ENCODE measurements at places on chromosomes 5 and 9.

GRCh38 chr9:6759185-6759977 lies 1.6 kb downstream of the KDM4C start:
- DNase-seq: no peak

DNA sequence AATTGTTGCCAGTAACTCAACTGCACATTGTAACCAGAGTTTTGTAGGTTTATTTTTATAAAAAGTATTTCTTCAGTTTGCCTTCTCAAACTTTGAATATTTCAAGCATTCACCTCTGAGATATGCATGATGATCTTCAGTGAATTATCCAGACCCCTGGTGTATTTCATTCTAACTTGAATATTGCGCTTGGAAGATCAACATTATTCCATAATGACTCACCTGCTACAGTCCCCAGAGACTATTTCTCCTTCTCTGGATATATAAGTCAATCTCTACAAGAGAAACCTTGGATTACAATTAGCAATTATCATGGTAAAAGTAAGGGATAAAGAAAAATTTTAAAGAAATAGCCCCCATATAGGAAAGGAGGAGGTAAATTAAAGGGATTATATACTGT lies 1041.0 kb downstream of the TLE1 start:
- DNase-seq: no peak

DNA sequence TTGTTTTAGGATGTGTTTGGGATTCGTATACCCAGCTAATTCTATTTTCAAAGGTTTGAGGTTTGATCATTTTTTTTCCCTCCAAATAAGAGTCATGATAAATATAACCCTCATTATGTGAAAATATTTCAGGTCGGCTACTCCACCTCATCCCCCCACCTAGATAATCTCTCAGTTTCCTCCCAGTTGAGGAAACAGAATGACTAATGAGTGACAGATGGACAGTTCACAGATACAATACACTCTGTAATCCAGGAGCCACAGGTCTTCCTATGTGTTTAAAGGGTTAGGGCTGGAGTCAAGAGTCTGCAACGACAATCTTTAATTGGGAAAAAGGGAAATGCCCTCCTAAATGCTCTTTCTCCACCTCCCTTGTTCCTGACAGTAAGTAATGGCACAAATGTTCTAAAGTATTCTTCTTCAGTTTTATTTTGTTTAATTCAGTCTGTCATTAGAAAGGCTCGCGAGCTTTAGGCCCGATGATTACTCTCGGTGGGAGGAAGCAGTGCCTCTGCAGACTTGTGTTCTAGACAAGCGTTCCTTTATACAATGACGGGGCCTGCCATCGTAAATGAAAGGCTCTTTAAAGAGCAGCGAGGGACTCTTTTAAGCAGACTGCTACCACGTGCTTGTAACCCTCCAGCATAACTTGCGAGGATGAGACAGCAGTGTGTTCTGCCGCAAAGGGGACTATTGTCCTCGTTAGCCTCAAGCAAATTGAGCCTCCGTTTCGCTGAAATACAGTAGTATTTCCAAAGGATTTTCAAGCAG lies 69.0 kb downstream of the MEF2C start:
- no peak for DNase-seq

GRCh38 chr5:7851617-7852289 lies 820 bp upstream of the CFAP90 start:
- no peak for DNase-seq

DNA sequence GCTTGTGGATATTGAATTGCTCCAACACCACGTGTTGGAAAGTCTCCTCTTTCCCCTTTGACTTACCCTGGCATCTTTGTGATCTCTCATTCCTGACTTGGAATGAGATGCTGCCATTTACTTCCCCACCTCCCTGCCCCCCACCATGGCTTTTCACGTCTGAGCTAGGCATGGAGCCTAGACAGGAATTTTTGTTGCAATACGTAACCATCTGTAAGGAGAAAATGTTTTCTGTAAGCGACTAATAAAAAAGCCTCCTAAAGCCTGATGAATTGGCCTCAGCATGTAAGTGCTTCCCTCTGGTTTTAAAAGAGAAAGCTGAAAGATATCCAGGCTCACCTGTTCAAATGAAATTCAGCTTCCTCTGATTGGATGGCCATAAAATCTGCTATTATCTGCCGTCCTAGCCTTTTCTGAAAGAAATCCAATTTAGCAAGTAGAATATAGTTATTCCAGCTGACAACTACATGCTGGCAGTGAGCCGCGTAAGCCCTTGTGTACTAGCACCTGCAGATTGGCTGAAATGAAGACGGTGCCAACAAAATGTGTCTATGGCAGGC lies 200.1 kb downstream of the NSG2 start:
- DNase-seq: no peak

DNA sequence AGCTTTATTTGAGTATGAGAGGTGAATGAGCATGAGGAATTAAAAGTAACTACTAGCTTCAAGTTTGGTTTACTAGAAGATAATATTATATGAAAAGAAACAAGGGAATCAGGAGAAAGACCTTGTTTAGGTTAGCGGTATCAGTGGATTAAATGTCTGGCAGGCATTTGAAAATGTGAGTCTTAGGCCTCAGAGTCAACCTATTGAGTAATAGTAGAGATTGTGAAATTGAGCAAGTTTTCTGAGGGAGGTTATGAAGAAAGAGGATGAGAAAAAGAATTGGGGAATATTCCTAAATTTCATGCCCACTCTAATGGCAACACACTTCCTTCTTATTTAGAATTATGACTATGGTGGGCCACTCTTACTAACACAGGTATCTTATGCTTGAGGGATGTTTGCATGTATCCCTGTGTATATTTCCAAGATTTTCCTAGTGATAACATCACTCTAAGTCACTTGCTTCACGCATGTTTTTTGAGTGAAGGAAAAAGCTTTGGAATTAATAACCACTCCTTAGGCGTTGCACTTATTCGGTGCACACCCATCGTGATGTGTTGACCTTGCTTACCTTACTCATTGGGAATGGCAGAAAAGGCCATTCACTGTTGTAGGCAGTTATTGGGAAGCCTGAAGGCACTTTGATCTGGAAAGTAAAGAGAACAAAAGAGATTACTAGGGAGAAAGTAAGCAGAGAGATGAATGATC lies 8.2 kb upstream of the ELL2 start:
- DNase-seq: no peak

- DNase-seq: no peak
Measured at GRCh38 chr9:81669041-81669651, 20.2 kb downstream of the TLE1 start.

DNA sequence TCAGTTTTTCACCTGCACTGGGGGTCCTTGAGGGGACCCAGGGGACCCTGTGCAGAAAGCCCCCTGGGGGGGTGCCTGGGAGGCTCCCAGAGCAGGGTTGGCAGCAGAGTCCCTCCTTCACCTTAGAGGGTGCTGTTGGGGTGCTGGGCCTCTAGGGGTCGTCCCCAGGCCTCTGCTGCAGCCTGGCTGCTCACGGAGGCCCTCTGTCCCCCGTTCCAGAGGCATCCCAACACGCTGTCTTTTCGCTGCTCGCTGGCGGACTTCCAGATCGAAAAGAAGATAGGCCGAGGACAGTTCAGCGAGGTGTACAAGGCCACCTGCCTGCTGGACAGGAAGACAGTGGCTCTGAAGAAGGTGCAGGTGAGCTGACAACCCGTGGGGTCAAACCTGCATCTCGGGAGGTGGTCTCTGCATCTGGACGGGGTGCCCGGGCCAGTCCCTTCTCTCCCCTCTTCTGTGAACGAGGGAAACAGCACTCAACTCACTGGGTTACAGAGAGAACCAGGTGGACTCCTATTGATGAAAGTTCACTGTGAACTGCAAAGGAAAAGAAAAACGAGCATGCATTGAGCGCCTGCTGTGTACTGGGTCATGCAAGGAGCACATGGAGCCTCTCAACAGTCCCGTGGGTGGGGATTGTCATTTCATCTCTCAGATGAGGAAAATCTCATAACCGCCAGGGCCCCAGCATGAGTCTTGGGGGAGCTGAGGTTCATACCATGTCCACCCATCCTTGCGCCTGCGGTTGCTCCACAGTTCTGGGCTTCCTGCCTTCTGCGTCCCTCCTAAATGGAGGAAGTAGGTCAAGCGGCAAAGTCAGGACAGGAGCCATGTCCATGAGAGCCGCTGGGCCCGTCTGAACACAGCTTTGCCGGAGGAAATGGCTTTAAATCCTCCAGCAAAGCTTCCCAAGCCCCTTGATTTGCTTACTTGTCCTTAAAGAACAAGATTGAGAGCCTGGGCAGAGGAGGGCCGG lies 54.8 kb downstream of the NEK6 start:
- DNase-seq: no peak

DNA sequence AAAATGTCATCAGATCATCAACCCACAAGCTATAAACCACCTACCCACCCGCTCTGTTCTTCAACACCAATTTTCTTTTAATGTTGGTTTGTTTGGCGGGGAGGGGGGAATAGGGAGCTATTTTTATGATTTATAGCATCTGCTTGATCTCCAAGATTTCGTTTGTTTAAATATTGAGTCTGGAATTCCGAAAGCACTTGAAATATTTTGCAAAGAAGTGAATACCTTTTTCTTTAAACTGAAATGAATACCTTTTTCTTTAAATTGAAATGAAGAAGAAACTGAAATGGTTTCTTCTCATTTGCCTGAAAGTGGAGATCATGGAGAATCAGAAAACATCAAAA lies 49.0 kb upstream of the TENT2 start:
- no peak for DNase-seq

DNA sequence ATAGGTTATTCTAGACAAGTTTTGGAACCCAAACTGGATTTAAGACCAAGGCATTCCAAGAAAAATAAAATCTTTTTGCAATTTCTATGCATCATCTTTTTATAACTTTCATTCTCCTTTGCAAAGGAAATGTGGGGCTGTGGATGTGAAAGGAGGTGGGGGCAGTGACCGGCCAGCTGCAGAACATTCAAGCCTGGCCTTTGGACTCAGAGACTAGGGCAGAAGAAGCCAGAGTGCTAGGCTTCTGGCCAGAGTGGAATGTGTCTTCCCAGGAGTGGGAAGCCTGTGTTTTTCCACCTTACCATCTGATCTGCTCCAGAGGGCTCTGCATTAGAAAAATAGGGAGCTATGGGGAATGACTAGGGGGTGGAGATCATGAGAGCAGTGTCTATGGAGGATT lies 148.5 kb downstream of the C9orf152 start:
- no peak for DNase-seq

- no peak for DNase-seq
Measured at GRCh38 chr5:91365498-91365897, 17.6 kb downstream of the ARRDC3 start.

GRCh38 chr9:125258832-125259534 lies 2.6 kb upstream of the GAPVD1 start:
- DNase-seq: no peak

DNA sequence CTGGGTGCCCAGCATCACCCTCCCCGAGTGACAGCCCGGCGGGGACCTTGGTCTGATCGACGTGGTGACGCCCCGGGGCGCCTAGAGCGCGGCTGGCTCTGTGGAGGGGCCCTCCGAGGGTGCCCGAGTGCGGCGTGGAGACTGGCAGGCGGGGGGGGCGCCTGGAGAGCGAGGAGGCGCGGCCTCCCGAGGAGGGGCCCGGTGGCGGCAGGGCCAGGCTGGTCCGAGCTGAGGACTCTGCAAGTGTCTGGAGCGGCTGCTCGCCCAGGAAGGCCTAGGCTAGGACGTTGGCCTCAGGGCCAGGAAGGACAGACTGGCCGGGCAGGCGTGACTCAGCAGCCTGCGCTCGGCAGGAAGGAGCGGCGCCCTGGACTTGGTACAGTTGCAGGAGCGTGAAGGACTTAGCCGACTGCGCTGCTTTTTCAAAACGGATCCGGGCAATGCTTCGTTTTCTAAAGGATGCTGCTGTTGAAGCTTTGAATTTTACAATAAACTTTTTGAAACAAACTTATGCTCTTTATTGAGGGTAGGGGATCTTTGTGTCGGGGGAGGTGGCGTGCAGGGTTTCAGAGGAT lies 1.3 kb downstream of the GADD45G start:
- DNase-seq: no peak

DNA sequence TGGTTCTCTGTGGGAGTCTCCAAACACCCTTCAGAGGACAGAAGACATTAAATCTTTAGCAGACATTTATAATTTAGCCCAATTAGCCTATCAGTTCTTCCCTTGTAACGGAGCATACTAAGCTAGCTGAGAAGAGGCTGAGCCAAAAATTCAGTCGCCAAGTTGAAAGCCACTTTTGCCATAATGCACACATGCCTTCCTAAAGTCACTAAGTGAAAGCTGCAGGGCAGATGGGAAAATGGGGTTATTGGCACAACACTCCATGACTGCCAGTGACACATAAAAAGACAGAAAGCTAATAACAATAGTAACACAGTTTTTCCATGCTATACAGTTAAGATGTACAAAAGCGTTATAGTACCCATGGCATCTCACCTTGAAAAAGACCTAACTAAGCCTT lies 176.2 kb downstream of the DIRAS2 start:
- no peak for DNase-seq

- DNase-seq: no peak
Measured at GRCh38 chr9:18920141-18921084, 112.6 kb downstream of the SAXO1 start.

GRCh38 chr9:70093944-70094343 lies 50.3 kb downstream of the MAMDC2 start:
- DNase-seq: no peak

- DNase-seq: no peak
Measured at GRCh38 chr5:154241021-154241420, 50.5 kb downstream of the GALNT10 start.

DNA sequence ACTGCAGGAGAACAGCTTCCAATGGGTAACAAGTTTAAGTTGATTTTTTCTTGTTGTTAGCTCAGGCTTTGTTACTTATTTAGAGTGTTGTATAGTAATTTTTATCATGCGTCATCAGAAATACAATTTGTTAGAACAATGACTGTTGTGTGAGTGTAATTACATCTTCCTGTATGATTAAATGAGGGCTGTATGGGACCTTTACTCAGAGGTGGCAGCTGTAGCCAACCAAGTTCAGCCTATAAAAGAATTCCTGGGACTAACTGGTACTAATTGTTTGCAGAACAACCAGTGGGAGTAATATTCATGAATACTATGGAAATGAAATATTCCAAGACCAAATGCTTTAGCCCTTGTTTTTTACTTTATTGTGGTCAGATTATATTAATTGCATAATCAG lies 30.8 kb upstream of the TJP2 start:
- no peak for DNase-seq

- DNase-seq: no peak
Measured at GRCh38 chr5:115414406-115415142, 118.1 kb upstream of the CCDC112 start.

Measured in stimulated activated CD8-positive, alpha-beta memory T cell treated with anti-CD3 and anti-CD28 coated beads, Interleukin-2, amount 100 ng/mL, for 1 hour (primary cell).